ENCODE measurements at places on chromosomes 3 and 15. TPM values are rescaled to one million over a fixed set of nuclear protein-coding genes. Genes with fewer than 3 reads are reported as not detected.

DLEC1 gene
- under 0.01 TPM for total RNA-seq

GOLGA8T gene
- total RNA-seq: 0.13 TPM

GP5 gene
- 0.06 TPM for total RNA-seq

TAGLN3 gene
- total RNA-seq: not detected

DENND4A gene
- 15.7 TPM for total RNA-seq

CIDEC gene
- not detected for total RNA-seq

BOC gene
- 0.13 TPM for total RNA-seq

NGRN gene
- 34.5 TPM for total RNA-seq

ACOX2 gene
- total RNA-seq: 4.9 TPM

TRIM42 gene
- total RNA-seq: not detected

GOLGA8S gene
- total RNA-seq: not detected

FAM174B gene
- 5.3 TPM for total RNA-seq

EPHA6 gene
- 0.13 TPM for total RNA-seq

CPNE4 gene
- total RNA-seq: not detected

RTP4 gene
- 2.8 TPM for total RNA-seq

APBA2 gene
- total RNA-seq: 3.1 TPM

MAP4 gene
- total RNA-seq: 120 TPM

ZNF774 gene
- total RNA-seq: 2.3 TPM

SCAMP5 gene
- total RNA-seq: 5.9 TPM

IGF1R gene
- total RNA-seq: 90.9 TPM

APOD gene
- 8.9 TPM for total RNA-seq

MINAR1 gene
- total RNA-seq: 0.31 TPM

CPNE9 gene
- not detected for total RNA-seq

GOLGA8Q gene
- total RNA-seq: 0.76 TPM

FETUB gene
- not detected for total RNA-seq

TMEM108 gene
- total RNA-seq: under 0.01 TPM

PLSCR4 gene
- total RNA-seq: 693 TPM

CSPG4 gene
- 4.7 TPM for total RNA-seq

GABRB3 gene
- not detected for total RNA-seq
